Right ventricle myocardium inferior (tissue), 1 donor: ENCODE measurements at places on chromosomes 2 and 18.

DNA sequence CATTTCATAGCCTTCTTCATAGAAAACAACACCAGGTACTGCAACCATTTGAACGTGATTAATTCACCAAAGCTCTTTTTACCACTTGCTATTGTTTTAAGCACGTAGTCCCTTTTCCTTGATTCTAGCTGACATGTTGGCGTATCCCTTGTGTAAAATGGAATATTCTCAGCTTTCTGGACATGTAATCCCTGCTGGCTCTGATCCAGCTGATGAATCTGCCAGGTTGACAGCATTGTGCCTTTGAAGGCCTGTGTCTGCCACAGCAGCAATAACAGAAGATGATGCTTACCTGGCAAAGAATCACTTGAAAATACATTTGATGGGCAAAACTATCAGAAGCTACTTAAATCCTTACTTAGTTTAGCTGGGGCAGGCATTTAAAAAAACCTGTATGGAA is 81.0 kb upstream of the CCDC150 start:
- no peak for DNase-seq

DNA sequence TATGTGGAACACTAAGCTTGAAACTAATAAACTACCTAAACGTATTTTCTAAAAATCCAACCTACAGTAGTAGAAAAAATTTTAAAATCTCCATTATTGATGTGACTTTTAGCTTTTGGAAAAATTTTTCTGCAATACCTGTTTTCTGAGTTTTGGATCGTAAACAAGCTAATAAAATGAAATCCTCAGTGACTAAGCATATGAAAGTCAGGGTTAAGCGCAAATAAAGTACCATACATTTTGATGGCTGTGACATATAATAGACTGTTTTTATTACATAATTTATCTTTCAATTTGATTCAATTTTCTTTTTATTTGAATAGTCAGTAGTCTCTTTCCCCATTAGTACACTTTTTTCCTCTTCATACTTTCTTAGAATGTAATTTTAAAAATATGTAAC is 683.6 kb downstream of the NUP35 start:
- no peak for DNase-seq

- no peak for DNase-seq
Observed at GRCh38 chr2:105934467-105934866, 189.8 kb downstream of the NCK2 start.

DNA sequence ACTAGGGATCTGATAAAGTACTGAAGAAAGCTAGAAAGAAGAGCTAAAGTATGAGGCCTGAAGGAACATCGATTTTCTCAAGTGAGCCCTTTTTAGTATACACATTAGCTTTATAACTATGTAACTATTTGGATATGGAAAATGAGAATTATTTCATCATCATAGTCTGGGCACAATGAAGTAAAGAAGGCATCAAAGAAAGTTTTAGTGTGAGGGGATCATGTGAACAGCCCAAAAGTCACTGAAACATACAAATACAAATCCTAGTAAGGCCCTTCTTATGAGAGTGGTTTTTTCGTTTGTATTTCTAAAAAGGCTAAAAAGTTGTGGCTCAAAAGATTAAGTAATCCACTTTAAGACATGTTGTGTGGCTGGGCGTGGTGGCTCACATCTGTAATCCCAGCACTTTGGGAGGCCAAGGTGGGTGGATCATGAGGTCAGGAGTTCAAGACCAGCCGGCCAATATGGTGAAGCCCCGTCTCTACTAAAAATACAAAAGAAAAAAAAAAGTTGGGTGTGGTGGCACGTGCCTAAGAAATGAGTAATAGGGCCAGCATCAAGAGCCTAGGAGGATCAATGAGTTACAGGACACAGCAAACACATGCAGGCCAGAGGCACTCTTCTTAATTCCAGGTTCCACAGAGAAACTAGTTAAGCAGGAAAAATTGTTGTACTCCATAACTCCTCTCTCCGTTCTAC is 61.9 kb downstream of the PUM2 start:
- DNase-seq, result no peak

GRCh38 chr2:132671151-132671835 is 1.3 kb upstream of the LYPD1 start:
- no peak for DNase-seq

GRCh38 chr2:240961910-240962299 is 36.5 kb upstream of the SNED1 start:
- no peak for DNase-seq

DNA sequence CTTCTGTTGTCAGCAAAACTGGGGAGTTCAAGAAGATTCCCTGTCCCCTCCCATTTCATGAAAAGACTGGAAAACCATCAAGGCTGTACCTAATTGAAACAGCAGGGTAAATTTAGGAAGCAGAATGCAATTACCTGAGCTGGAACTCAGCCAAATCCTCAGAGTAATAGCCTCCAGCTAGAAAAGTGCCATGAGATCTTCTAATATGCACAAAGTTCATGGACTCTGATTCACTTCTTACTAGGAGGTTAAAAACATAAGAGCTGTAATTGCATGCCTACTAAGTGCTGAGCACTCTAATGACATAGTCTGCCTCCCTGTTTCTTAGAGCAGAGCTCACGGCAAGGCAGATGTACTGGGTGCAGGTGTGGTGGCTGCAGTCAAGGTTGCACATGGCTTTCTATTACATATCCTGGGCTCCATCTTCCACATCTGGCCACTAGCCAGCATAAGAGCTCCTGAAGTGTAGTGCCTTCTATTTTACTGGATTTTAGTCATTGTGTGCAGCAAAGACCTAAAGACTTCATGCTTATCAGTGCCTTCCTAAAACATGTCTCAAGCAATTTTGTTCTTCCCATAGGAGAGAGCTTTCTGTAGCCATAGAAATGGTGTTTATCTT is 341.7 kb downstream of the PTPRM start:
- DNase-seq, result no peak
